ENCODE measurements at places on chromosomes 13 and 19.
A peak's percentile ranks its signal among the peaks of the same experiment; 100 is the strongest.

DNA sequence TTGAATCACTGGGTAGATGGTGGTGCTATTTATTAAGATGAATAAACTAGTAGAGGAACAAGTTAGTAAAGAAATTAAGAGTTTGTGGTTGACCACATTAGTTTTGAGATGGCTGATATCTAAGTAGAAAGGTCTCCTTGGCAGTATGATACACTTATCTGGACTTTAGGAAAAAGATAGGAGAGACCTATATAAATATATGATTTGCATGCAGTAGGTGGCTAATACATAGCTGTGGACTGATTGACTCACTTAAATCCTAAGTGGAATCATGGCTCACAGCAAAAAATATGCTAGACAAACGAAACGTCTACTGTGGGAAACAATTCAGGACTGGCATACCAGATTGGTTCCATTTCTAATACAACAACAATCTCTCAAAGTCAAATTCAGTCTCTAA is 92.0 kb downstream of the CAB39L start:
- DNase-seq = no peak

- DNase-seq = peak; percentile 68
Measured at GRCh38 chr19:46748325-46749109, 2.3 kb upstream of the STRN4 start.

DNA sequence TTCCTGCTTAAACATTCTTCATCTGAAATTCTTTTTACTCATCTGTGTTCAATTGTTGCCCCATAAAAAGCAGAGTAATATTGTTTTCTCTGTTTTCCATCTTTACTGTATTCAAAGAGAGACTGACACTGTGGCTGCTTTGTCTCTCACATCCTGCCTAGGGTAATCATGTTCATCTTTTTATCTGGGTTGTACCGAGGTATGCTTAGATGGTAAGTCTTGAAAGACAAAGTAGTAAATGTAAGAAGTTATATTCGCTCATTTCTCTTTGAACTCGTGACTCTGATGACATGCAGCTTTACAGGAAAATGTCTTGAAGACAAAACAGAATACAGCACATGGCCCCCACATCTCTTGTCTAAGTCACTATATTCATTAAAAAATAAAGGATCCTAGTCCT is 20.0 kb upstream of the CYSLTR2 start:
- DNase-seq = no peak

DNA sequence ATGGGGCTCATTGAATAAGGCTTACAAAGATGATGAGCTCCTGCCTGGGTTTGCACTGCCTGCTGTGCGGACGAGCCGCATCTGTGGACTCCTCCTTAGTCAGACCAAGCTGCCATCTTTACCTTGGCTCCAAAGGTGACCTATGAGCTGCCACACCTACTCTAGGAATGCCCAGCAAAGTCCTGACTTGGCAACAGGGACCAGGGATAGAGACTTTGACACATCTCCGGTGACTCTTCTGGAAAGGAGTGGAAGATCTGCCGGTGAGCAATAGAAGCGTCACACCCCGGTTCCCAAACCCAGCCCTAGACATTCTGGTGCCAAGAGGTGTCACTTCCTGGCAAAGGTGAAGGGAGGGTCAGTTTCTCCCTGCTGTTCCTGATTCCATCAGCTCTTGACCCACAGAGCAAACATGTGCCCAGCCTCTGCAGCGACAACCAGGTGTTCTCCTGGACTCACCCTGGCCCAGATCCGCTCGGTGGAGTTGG is 50.2 kb upstream of the GTF3A start:
- DNase-seq = no peak

- no peak for DNase-seq
Measured at GRCh38 chr13:43260999-43261398, 237.6 kb downstream of the DNAJC15 start.

DNA sequence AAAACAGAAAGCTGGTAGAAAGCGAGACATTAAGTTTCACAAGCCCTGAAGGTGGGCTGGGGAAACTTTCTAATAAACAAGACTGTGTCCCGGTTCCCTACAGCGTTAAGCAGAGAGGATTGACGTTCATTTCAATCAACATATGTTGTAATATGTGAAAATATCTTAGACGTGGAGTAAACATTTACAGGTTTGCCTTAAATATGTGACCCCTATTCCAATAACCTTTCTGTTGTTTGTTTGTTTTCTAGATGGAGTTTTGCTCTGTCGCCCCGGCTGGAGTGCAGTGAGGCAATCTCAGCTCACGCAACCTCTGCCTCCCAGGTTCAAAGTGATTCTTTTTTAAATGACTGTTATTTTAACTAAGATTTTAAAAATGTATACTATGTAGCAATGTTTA is 526.2 kb downstream of the SUCLA2 start:
- DNase-seq = no peak

- no peak for DNase-seq
Measured at GRCh38 chr13:108102771-108103170, 112.6 kb downstream of the LIG4 start.

- DNase-seq = no peak
Measured at GRCh38 chr13:96223231-96223630, 133.3 kb downstream of the HS6ST3 start.

- DNase-seq = no peak
Measured at GRCh38 chr19:29537181-29537580, 11.4 kb downstream of the VSTM2B start.

DNA sequence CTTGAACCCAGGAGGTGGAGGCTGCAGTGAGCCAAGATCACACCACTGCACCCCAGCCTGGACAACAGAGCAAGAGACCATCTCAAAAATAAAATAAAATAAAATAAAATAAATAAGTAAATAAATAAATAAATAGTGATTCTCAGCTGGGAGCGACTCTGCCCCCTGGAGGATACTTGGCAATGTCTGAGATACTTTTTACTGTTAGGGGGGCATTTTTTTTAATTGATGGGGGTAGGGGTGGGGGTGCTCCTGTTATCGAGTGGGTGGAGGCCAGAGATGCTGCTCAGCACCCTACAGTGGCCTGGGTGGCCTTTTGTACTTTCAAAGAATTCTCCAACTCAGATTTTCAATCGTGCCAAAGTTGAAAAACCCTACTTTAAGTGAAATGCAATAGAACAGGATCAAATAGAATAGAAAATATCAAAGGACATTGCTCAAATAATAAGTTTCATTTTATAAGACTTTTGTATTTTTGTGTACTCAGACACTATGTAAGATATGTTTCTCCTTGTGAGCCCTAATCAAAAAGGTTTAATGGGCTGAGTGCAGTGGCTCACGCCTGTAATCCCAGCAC is 7.1 kb upstream of the CLPP start:
- no peak for DNase-seq

DNA sequence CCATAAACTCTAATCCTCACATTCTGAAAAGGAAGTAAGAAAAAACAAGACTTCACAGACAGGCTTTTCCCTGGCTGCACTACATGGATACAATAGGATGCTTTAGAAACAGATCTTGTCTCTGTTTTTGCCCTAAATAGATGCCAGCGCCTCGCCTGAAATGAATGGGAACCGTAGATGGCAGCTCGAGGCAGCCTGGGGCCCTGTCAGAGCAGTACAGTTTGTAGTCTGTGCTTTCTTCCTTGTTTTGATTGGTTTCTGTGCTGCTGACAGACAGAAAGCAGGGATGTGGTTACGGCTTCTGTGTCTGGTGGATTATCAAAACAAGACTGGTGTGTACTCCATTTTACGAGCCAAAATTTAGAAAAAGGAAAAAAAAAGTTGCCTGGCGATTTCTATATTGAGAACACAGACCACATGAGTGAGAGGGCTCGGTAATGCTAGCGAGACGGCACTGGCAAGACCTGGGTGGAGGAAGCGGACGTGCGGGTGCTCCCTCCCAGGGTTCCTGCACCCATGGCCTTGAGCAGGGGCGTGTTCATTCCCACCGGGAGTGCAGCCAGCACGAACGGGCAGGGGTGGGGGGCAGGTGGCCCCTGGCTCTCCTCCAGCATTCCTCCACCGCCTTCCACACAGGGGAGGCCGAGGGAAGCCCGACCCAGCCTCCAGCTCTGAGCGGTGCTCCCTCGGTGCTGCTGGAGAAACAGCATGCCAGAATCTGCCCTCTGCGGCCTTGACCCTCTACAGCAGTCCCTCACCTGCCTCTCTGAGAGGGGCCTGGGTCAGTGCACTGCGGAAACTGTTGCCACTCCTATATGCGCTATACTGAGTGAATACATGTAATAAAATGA is 37.6 kb upstream of the C1QTNF9 start:
- no peak for DNase-seq

GRCh38 chr13:103638706-103639105 is 572.5 kb upstream of the SLC10A2 start:
- DNase-seq = no peak

DNA sequence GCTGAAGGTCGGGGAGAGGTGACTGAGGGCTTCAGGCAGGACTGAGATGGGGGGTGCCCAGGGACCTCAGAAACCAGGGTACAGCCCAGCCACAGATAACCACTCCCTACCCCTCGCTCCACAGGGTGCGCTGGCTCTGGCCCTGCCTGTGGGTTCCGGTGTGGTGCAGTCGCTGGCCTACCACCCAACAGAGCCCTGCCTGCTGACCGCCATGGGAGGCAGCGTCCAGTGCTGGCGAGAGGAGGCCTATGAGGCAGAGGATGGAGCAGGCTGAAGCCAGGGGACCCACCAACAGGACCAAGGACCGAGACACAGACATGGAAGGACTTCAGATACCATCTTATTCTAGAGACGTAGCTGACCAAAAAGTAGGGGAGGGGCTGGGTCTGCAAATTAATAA is 6.3 kb downstream of the DHPS start:
- no peak for DNase-seq

GRCh38 chr13:113123226-113124201 is 915 bp downstream of the F10 start:
- DNase-seq = no peak

DNA sequence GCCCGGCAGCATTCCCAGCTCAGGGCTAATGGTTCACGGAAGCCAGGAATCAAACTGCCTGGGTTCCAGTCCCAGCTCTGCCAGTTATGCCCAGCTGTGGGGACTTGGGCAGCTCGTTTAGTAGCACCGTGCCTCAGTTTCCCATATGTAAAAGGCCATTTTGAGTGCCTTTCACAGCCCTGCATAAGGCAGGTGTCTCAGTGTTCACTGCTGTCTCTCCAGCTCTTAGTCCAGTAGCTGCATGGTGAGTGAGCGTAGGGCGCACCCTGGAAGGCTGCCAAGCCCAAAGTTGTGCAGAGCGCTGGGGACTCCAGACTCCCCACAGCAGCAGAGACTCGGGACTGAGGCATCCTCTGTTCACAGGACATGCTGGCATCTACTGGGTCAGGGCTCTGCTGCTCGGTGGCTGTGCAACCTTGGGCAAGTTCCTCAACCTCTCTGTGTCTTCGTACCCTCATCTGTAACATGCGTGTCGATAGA is 5.5 kb downstream of the RPL28 start:
- DNase-seq = no peak

DNA sequence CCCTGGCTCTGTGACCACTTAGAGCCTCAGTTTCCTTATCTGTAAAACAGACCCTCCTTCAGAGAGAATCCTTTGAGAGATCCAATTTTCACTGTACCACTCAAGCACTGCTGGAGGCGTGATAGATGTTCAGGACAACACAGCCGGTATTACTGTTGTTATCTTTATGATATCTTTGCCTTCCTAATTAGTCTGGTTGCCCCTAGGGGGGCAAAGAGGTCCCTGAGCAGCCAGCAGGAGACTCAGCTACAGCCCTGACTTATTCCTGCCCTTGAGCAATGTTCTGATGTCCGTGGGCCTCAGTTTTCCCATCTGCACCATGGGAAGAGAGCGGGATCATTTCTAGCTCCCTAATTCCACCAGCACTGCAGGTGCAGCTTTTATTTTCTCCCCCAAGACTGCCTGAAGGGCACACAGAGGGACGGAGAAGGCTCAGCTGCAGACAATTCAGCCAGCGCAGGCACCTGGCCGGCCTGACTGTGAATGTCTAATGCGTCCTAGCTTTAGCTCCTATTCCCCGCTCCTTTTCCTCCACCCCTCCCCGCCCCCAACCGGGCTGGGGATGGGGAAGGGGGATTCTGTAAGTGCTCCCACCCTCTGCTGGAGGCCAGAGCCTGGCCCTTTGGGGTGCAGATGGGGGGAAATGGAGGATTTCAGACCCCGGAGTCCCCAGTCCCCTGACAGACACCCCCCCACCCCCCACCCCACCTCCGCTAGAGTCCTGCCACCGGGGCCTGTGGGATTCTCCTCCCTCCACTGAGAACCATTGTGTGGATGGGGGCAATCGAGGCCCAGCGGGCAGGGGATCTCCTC is 16.2 kb downstream of the TLE5 start:
- no peak for DNase-seq

GRCh38 chr13:71625694-71626093 is 241.3 kb downstream of the DACH1 start:
- DNase-seq = no peak

DNA sequence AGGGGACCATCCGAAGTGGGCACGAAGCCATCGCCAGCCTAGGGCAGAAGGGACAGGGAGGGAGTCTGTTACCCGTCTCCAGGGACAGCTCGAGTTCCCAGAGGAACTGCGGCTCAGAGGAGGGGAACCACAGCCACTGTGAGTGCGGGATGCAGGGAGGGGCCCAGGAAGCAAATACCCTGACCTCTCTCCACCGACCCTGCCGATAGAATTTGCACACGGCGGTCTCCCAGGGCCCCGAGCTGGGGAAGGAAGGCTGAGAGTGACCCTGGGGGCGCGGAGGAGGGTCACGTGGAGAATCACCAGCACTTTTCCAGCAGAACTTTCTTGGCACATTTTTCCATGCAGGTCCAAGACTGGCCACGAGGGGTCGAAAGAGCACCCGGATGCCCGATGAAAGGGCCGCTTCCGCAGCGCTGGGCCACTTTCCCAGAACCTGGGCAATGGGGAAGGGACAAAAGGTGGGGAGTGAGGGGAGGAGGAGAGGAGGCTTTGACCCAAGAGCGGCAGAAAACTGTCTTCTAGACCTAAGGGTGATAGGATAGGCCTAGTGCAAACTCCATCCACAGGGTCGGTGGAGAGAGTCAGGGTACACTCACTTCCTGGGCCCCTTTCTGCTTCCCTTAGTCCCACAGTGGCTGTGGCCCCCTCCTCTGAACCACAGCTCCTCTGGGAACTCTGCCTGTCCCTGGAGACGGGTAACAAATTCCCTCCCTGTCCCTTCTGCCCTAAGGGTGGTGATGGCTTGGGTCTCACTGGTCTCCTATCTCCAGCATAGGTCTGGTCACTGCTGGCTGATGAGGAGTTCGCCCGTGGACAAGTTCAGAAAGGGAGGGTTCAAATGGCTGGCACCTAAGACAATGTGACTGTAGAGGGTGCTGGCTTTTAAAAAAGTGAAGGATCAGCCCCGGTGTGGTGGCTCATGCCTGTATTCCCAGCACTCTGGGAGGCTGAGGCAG is 5.3 kb upstream of the GPR4 start:
- no peak for DNase-seq

- no peak for DNase-seq
Measured at GRCh38 chr13:85142351-85142927, 656.8 kb downstream of the SLITRK6 start.

DNA sequence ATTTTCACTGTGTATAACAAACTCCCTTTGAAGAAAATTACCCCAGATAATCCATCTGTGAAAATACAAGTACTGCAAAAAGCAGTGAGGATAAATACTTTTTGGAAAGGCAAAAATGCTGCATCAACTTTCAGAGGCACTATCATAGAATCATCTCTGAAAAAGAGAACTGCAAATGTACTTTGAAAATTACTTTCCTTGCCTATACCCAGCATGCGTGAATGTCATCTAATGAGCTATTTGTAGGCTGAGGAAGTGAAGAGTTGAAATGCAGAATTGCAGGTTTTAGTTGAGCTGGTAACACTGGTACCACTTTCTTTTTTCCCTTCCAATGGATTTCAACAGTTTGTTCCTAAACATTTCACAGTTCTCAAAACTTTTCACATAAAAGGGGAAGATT is 196.7 kb downstream of the TBC1D4 start:
- DNase-seq = no peak

Measured in stimulated activated CD8-positive, alpha-beta memory T cell treated with anti-CD3 and anti-CD28 coated beads, Interleukin-7, amount 100 ng/mL, for 48 hours (primary cell).